ENCODE measurements at places on chromosomes 2 and 18. TPM values are rescaled to one million over a fixed set of nuclear protein-coding genes. Genes with fewer than 3 reads are reported as not detected.
A peak's percentile ranks its signal among the peaks of the same experiment; 100 is the strongest.

GRCh38 chr2:181142514-181142913 lies 162.1 kb downstream of the UBE2E3 start:
- no peak for DNase-seq
- no peaks in the 10 kb centered on the region for H3K4me1 ChIP-seq
- no peak overlapping the region for H3K27ac ChIP-seq
- no peak overlapping the region for H3K4me3 ChIP-seq
- no peaks in the 10 kb centered on the region for H3K27me3 ChIP-seq

DNA sequence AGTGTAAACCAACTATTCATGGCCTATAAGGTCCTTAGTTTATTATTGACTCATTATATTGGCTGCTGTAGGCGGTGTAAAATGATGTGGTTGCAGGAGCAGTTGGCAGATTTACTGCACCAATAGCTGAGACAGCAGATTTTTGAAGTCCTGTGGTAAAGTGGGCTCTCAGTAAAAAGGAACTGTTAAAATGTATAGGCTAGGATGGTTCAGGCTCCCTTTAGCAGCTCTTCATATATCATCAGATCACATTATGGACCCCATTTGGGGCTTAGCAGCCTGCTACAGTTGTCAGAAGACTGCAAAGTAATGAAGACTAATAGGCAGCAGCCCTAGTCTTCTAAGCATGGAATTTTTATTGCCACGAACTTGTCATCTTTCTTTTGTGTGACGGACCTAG lies 27.8 kb downstream of the MTX2 start:
- H3K36me3 ChIP-seq: 0 out of 2 replicates have a peak, but pooled peaks cover 4% of the 10 kb centered on the region
- no peak overlapping the region for H3K4me3 ChIP-seq
- H3K27me3 ChIP-seq: no peaks in the 10 kb centered on the region

GRCh38 chr18:35406666-35407065 lies 29.5 kb upstream of the ZNF396 start:
- no peaks in the 10 kb centered on the region for H3K4me1 ChIP-seq
- no peak for DNase-seq
- H3K4me3 ChIP-seq: no peak overlapping the region
- H3K36me3 ChIP-seq: no peaks in the 10 kb centered on the region
- no peaks in the 10 kb centered on the region for H3K27me3 ChIP-seq

DNA sequence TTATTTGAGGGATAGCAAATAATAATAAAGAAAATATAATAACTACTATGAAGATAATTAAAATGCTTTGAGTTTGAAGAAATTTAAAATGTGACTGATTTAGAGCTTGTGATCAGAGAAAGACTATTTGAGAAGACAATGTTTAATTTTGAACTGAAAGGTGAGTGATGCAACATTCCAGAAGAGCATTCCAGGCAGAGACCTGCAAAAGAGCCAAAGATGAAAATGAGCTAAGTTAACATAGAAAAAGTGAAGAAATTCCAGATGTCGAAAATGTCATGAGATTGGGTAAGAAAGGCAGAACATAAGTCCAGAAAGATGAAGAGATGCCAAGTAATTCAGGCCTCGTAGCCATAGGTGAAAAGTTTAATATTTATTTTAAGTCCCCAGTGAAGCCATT lies 215.8 kb downstream of the FSIP2 start:
- H3K36me3 ChIP-seq: 0 out of 2 replicates have a peak, but pooled peaks cover 4% of the 10 kb centered on the region
- H3K27ac ChIP-seq: no peak overlapping the region
- no peak for DNase-seq
- H3K27me3 ChIP-seq: no peaks in the 10 kb centered on the region
- no peaks in the 10 kb centered on the region for H3K4me1 ChIP-seq
- H3K4me3 ChIP-seq: no peak overlapping the region

DNA sequence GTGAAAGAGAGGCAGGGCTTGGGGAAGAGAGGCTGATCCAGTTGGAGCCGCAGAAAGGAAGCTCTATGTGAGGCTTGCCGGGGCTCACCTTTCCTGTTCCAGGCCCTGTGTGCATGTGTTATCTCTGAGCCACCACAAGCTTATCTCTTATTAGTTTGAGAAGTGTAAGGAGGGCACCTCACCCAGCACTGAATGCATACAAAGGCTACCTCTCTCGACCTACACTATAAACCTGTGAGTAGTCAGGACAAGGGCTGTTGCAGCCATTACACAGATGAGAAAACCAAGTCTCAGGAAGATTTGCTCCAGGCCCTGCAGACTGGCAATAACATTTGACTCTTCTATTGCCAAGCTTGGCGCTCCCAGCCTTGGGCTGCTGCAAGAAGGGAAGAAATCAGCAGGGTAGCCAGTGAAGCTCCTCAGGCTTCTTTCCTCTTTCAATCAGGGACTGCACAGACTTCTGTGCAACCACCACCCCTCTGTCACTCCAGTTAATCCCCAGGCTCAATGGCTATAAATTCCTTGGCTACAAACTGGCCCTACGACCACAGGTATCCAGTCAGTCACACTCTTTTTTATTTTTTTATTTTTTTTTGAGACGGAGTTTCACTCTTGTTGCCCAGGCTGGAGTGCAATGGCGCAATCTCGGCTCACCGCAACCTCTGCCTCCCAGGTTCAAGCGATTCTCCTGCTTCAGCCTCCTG lies 73.8 kb downstream of the CLHC1 start:
- H3K4me3 ChIP-seq: no peak overlapping the region
- H3K27ac ChIP-seq: peak overlapping the region; percentile 69
- no peaks in the 10 kb centered on the region for H3K27me3 ChIP-seq
- peaks cover 59% of the 10 kb centered on the region for H3K4me1 ChIP-seq
- DNase-seq: peak; percentile 51

DNA sequence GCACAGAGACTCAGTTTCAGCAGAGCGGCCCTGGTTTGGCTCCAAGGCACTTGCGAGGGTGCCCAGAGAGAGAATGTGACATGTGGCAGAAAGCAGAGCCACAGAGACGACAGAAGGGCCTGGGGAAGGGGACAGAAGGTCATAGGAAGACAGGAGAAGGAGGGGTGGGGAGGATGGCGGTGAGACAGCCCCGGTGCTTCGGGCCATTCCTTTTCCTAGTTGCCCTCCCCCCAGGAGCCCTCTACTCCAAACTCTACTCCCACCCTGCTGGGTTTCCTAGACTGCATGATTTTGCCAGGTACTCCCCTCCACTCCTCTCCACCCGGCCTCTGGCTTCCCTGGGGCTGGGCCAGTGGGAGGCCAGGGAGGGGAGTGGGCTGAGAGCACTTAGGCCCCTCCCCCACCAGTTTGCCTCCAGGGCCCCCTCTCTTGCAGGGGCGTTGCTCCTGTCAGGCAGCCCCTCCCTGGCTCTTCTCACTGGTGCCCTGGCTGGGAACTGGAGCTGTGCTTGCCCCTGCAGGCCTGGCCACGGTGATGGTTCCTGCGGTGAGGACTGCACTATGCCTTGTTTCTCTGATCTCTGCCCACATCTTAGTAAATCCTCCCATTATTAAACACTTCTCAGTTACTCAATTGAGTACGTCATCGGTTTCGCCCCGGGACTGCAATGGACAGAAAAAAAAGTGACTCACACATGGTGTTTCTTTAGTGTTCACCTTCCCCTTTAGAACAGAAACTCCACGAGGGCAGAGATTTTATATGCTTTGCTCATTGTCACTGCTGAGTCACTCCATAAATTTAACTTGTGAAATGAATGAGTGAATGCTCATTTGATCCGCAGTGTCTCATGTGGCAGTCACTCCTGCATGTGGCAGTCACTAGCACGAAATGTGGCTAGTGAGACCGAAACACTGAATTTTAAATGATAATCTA lies 58.7 kb upstream of the SP3 start:
- H3K36me3 ChIP-seq: no peaks in the 10 kb centered on the region
- peak overlapping the region; percentile 37 for H3K27ac ChIP-seq
- DNase-seq: peak; percentile 84
- no peaks in the 10 kb centered on the region for H3K27me3 ChIP-seq

Gene SCG2
- total RNA-seq: not detected

Gene ATP6V1C2
- total RNA-seq: 0.23 TPM

Gene ERMN
- total RNA-seq: not detected

Measured in SJCRH30 (cell line).